Neural cell (in vitro differentiated cells): ENCODE measurements at places on chromosomes 16 and 17. TPM values are rescaled to one million over a fixed set of nuclear protein-coding genes. Genes with fewer than 3 reads are reported as not detected.

TMC6 gene
- polyA plus RNA-seq, result 0.16 TPM in 1 of 2 replicates, not detected in the other

CEMP1 gene
- polyA plus RNA-seq, result 0.46 TPM in 1 of 2 replicates, not detected in the other

TMEM235 gene
- not detected in 2 replicates for polyA plus RNA-seq

NUDT7 gene
- polyA plus RNA-seq, result 6.5 and 13.9 TPM in 2 replicates

KRT31 gene
- polyA plus RNA-seq, result not detected in 2 replicates
